Esophagus muscularis mucosa (tissue), 4 donors: ENCODE measurements at places on chromosomes 1 and 21.

- DNase-seq: no peak
Observed at GRCh38 chr1:207284209-207284897, 37.1 kb upstream of the CD55 start.

GRCh38 chr1:80155371-80155770 lies 1148.8 kb upstream of the ADGRL4 start:
- no peak for DNase-seq

DNA sequence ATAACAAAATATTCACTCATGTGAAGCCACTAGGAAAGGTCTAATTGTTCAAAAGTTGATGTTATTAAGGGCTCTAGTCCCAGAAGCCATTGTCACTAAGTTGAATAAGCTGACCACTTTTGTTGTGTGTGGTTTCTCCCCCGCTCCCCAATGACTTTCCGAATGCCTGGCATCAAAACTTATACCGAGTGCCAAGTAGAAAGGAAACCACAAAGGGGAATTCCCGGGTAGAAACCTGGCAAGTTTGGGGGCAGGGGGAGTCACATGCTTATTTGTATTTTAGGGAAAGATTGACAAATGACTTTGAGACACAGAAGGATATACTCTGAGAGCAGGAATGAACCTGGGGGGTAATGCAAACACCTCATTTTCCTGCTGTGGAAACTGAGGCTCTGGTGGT lies 154.1 kb downstream of the TGFBR3 start:
- DNase-seq: no peak

GRCh38 chr1:98661544-98662355 lies at the start of gene SNX7:
Gene SNX7 (plus strand): TSS chr1:98661721. CDS start chr1:98661732, 11 bp downstream.
- no peak for DNase-seq

- DNase-seq: no peak
Observed at GRCh38 chr1:217888328-217888727, 257.2 kb downstream of the SPATA17 start.

DNA sequence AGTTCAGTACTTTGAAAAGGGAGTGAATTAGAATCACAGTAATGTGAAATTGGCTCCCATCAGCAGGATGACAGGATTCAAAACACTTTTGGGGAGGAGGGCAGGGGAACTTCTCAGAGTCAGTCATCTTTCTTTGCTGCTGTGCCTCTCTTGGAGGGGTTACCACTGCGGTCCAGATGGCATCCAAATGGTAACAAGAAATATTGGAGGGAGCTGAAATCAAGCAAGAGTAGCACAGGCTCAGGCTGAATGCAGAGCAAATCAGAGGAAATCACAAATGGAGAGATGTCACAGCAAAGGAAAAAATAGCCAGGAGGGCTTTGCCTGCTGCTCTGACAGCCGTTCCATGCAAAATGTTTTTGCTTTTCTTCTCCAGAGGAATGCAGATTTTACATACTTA lies 75.0 kb upstream of the C8B start:
- DNase-seq: no peak

GRCh38 chr1:117365350-117366176 lies 1.7 kb upstream of the MAN1A2 start:
- no peak for DNase-seq
